Skeletal muscle tissue (tissue), 5 donors: ENCODE measurements at places on chromosomes 1 and 21. TPM values are rescaled to one million over a fixed set of nuclear protein-coding genes. Genes with fewer than 3 reads are reported as not detected.

Gene AADACL4
- not detected for total RNA-seq

Gene CNIH3
- total RNA-seq: 4.2 TPM

Gene FCRL1
- total RNA-seq: under 0.01 TPM

Gene RAB4A
- 25.1 TPM for total RNA-seq

Gene KPRP
- total RNA-seq: not detected

Gene AIRE
- total RNA-seq: not detected

Gene MYOC
- 5.2 TPM for total RNA-seq

Gene MEX3A
- 6.8 TPM for total RNA-seq

Gene TGFBR3
- total RNA-seq: 54.3 TPM

Gene KCNQ4
- total RNA-seq: 4.2 TPM

Gene CCDC18
- 1.6 TPM for total RNA-seq

Gene NEK2
- 3.1 TPM for total RNA-seq

Gene SPRR1A
- total RNA-seq: not detected

Gene TFF2
- total RNA-seq: not detected

Gene ADAMTSL4
- 12.0 TPM for total RNA-seq

Gene IBA57
- total RNA-seq: 3.1 TPM

Gene OSCP1
- 17.2 TPM for total RNA-seq

Gene SLC1A7
- not detected for total RNA-seq

Gene FAM72D
- total RNA-seq: 0.52 TPM

Gene ALX3
- not detected for total RNA-seq

Gene RIPPLY3
- total RNA-seq: not detected

Gene SLAMF6
- 0.52 TPM for total RNA-seq

Gene PROK1
- total RNA-seq: not detected

Gene PDZK1IP1
- not detected for total RNA-seq

Gene RNF186
- total RNA-seq: not detected

Gene NTNG1
- total RNA-seq: 8.4 TPM

Gene GPR137B
- 8.9 TPM for total RNA-seq

Gene SYTL1
- under 0.01 TPM for total RNA-seq

Gene AMY2A
- total RNA-seq: not detected

Gene LRRC7
- total RNA-seq: 11.5 TPM

Gene CD1E
- 0.52 TPM for total RNA-seq

Gene CELA2A
- total RNA-seq: not detected

Gene SYT14
- total RNA-seq: under 0.01 TPM

Gene PLA2G2D
- not detected for total RNA-seq

Gene CD164L2
- not detected for total RNA-seq

Gene DIO1
- total RNA-seq: not detected

Gene SLC30A2
- under 0.01 TPM for total RNA-seq

Gene SELENON
- 9.9 TPM for total RNA-seq

Gene KLHL21
- total RNA-seq: 27.1 TPM

Gene ITLN2
- not detected for total RNA-seq

Gene TMEM125
- total RNA-seq: 0.52 TPM

Gene SEC16B
- 5.7 TPM for total RNA-seq

Gene MRAP
- 2.6 TPM for total RNA-seq

Gene OR2L8
- not detected for total RNA-seq

Gene SERTAD4
- total RNA-seq: 1.6 TPM

Gene BLACAT1
- not detected for total RNA-seq

Gene NCF2
- total RNA-seq: 8.9 TPM

Gene KIF2C
- total RNA-seq: 4.7 TPM

Gene TRMT13
- total RNA-seq: 16.2 TPM

Gene TSACC
- 2.1 TPM for total RNA-seq

Gene PHC2
- total RNA-seq: 31.3 TPM

Gene ADARB1
- total RNA-seq: 16.2 TPM

Gene OR2T35
- not detected for total RNA-seq

Gene MAPKAPK2
- total RNA-seq: 26.6 TPM

Gene TTC24
- total RNA-seq: not detected

Gene CFHR5
- not detected for total RNA-seq

Gene RGSL1
- not detected for total RNA-seq
